Heart left ventricle (tissue), 16 donors: ENCODE measurements at places on chromosomes 13 and 19. TPM values are rescaled to one million over a fixed set of nuclear protein-coding genes. Genes with fewer than 3 reads are reported as not detected.

Gene ZNF729
- not detected for polyA plus RNA-seq

Gene ZSCAN18
- polyA plus RNA-seq, result 71.8 TPM

GRCh38 chr19:524062-524674, 7.4 kb upstream of the CDC34 start:
- DNase-seq, result peak; percentile 58

DNA sequence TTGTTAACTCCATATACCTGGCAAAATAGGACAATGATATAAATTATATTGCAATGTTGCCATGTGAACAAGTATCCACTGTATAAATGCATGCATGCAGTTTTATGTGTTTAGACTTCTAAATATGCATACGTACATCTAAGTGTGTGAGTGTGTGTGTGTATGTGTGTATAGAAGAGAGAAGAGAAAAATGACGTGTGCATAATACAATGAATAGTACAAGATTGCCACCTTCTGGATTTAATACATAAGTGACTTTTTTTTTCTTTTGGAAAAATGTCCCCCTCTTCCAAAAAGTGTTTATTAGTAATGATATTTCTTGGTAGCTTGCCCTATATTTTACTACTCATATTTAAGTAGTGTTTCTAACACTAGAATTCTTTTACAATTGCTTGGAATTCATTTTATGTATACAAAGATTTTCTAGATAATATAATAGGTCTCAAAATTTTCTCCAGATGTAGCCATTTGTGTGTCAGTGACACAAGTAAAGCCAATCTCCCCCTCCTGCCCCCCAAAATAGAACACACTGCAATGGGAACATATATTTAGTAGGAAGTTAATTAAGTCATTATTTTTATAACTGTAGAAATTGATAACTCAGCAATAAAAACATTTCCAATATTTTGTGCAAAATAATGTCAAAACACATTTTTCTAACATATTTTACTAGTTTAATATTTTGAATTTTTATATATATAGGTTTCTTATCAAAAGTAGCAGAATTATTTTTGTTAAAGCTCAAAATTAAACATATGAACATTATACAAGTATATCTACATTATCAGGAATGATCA, 783.3 kb upstream of the ATXN8OS start:
- DNase-seq, result no peak

DNA sequence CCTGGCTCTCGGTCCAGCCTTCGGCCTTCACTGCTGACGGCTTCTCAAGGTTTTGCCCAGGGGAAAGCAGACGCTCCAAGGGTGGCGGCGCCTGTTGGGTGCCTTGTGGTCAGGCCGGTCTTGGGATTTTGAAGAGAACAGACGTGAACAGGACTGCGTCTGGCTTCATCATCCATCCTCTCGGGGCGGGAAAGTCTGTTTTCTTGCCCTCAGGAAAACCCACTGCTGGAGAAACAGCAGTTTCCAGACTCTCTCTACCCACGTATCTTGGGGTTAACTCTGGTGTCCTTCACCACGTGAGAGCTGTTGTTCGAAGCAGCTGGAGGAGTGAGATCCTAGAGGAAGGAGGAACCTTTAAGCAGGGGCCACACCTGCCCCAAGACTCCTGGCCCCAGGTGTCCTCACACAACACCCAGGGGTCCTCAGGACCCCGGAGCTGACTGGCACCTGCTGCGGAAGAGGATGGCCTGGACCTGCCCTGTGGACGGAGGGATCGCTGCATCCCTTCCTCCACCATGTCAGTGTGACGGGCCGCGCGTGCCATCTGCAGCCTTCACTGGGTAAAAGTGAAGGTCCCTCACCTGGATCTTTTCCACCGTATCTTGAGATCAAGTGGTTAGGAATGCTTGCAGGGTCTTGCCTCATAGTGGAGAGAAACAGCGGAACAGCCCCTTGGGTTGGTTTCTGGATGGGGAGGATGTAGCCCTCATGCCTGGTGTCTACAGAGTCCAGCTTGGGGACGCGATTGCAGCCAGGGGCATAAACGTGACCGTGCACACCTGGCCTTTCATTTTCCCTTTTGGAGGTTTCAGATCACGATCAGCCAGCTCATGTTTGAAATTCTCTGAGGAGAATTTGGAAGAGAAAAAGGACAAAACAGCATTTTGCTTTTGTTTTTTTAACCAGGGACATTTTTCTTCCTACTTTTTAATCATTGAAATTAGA, 69.5 kb upstream of the MCF2L start:
- DNase-seq, result no peak

DNA sequence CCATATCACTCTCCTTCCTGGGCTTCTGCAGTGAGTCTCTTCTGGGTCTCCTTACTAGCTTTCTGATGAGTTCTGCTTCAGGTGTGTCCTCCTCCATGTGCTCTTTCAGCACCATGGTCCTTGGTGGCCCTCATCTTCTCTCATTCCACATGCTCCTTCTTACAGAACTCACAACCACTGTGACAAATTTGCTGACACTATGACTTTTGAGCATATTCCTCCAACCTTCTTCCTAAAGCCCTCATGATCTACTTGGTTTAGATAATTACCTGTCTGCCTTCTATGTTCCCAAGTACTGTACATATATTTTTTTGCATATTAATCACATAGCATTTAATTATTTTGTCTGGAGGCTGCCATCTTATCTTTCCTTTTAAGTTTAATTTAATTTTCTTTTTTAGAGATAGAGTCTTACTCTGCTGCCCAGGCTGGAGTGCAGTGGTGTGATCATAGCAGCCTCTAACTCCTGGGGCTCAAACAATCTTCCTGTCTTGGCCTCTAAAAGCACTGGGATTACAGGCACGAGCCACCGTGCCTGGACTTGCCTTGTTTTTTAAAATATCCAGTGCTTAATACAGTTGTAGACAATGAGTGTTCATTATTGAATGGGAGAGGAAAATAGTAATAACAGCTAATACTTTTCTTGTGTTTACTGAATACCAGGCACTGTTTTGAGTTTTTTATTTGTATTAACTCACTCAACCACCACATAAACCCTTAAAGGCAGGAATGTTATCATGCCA, 23.5 kb upstream of the FAM216B start:
- no peak for DNase-seq

- DNase-seq, result no peak
These were observed 224.4 kb upstream of the HTR2A start for GRCh38 chr13:47121092-47121763.

DNA sequence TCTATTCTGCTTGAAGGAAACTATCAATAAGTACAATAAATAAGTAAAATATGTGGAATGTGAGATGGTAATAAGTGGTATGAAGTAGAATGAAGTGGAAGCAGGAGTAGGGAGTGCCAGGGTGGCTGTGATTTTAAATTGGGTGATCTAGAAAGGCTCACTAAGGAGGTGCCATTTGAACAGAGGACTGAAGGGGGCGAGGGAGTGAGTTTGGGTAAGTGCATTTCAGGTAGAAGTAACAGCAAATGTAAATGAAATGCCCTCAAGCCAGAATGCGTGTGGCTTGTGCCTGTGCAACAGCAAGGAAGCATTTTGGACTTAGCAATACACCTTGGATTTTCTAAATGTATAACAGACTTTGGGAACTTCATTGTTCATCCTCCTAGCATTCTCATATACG, 77.1 kb downstream of the CCNA1 start:
- DNase-seq, result no peak
